Sigmoid colon (tissue), 7 donors: ENCODE measurements at places on chromosomes 12 and 14. TPM values are rescaled to one million over a fixed set of nuclear protein-coding genes. Genes with fewer than 3 reads are reported as not detected.

Gene LYSET
- total RNA-seq = 16.9 TPM

Gene MANSC1
- total RNA-seq = 12.8 TPM

Gene ADCK1
- total RNA-seq = 19.4 TPM

Gene TAMALIN
- 10.8 TPM for total RNA-seq

Gene LRRC10
- not detected for total RNA-seq

Gene HOXC4
- total RNA-seq = not detected

Gene ARHGAP9
- total RNA-seq = 4.4 TPM

Gene LRP1-AS
- total RNA-seq = not detected

Gene TMEM63C
- 1.3 TPM for total RNA-seq

Gene KERA
- not detected for total RNA-seq

Gene TMEM253
- total RNA-seq = not detected

Gene CCDC177
- not detected for total RNA-seq

Gene KRT6C
- total RNA-seq = not detected

Gene OASL
- not detected for total RNA-seq

Gene GPR84
- 0.54 TPM for total RNA-seq

Gene CLEC9A
- total RNA-seq = not detected

Gene FBLN5
- total RNA-seq = 94.5 TPM

Gene AREL1
- 11.7 TPM for total RNA-seq

Gene GDF3
- total RNA-seq = not detected

Gene INSM2
- total RNA-seq = not detected

Gene C12orf54
- total RNA-seq = 8.3 TPM

Gene TOMM20L
- not detected for total RNA-seq

Gene GPR135
- total RNA-seq = 6.4 TPM

Gene ASCL1
- total RNA-seq = not detected

Gene TAC3
- total RNA-seq = not detected

Gene HOXC12
- not detected for total RNA-seq

Gene GLS2
- 3.5 TPM for total RNA-seq

Gene METTL25
- total RNA-seq = 59.9 TPM

Gene WSCD2
- total RNA-seq = 5.0 TPM
